ENCODE measurements at places on chromosomes 11 and 22.
A peak's percentile ranks its signal among the peaks of the same experiment; 100 is the strongest.

DNA sequence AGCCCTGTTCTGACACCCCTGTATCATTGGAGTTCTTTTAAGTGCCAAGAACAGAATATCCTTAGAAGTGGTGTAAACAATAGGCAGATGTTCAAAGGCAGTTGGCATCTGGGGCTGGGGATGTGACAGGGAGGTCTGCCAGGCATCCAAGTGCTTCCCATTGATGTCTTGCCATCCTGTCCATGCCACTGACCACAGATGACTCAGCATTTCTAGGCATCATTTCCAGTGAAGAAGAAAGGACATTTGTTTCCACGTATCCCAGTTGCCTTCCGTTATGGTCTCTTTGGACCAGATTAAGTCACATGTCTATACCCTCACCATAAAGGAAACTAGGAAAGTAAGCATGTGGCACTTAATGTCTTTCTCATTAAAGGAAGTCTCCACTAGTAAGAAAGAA lies 76.7 kb upstream of the BARX2 start:
- no peak for DNase-seq

GRCh38 chr11:134098566-134099184 lies 29.8 kb downstream of the JAM3 start:
- DNase-seq, result no peak

DNA sequence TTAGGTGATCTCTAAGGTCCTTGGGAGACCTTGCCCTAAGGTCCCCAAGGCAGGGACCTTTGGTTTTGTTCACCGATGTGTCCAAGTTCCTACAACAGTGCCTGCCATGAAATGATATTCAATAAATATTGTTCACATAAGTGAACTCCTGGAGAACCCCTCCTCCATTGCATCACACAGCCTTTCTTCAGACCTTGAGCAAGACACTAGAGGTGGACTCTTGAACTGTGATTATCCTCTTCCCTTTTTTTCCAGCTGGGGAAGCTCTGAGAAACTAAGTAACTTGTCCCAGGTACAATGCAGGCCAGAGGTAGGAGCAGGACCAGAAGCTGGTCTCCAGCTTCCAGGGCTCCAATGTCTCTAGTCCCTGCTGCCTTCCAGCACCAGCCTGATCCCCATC lies 76.6 kb upstream of the LMO1 start:
- DNase-seq, result peak; percentile 16

GRCh38 chr22:34885852-34886251 lies 180.1 kb upstream of the ISX start:
- DNase-seq, result no peak

GRCh38 chr22:19848298-19849224 lies 6.1 kb downstream of the GNB1L start:
- peak; percentile 23 for DNase-seq

DNA sequence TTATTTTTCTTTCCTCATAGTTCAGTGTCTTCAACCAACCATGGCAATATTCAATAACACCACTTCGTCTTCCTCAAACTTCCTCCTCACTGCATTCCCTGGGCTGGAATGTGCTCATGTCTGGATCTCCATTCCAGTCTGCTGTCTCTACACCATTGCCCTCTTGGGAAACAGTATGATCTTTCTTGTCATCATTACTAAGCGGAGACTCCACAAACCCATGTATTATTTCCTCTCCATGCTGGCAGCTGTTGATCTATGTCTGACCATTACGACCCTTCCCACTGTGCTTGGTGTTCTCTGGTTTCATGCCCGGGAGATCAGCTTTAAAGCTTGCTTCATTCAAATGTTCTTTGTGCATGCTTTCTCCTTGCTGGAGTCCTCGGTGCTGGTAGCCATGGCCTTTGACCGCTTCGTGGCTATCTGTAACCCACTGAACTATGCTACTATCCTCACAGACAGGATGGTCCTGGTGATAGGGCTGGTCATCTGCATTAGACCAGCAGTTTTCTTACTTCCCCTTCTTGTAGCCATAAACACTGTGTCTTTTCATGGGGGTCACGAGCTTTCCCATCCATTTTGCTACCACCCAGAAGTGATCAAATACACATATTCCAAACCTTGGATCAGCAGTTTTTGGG lies at the start of gene OR51T1:
Gene OR51T1 (plus strand): TSS at position 41 of the 641 bp plus-strand sequence. CDS start 0 bp downstream, at position 41.
- peak; percentile 18 for DNase-seq

GRCh38 chr11:102197670-102198139 lies 87.5 kb downstream of the YAP1 start:
- no peak for DNase-seq

DNA sequence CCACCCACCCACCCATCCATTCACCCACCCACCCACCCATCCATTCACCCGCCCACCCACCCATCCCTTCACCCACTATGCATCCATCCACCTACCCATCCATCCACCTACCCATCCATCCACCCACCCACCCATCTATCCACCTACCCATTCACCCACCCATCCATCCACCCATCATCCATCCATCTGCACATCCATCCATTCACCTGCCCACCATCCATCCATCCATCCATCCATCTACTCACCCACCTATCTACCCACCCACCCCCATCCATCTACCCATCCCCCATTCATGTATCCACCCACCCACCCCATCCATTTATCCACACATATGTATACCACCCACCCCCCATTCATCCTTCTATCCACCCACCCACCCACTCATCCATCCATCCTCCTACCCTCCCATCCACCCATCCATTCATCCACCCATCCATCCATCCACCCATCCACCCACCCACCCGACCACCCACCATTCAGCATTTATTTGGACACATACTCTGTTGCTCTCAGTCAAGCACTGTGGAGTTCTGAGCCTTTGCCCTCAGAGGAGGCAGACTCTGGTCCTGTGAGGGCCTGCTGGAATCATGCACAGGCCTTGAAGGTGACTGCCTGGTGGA lies 380.1 kb downstream of the TBC1D22A start:
- no peak for DNase-seq

GRCh38 chr11:134529212-134530096 lies 117.4 kb upstream of the B3GAT1 start:
- DNase-seq, result no peak

GRCh38 chr11:122232985-122233384 lies 117.0 kb upstream of the BLID start:
- no peak for DNase-seq

GRCh38 chr11:125079878-125080530 lies 16.9 kb downstream of the SLC37A2 start:
- DNase-seq, result no peak

DNA sequence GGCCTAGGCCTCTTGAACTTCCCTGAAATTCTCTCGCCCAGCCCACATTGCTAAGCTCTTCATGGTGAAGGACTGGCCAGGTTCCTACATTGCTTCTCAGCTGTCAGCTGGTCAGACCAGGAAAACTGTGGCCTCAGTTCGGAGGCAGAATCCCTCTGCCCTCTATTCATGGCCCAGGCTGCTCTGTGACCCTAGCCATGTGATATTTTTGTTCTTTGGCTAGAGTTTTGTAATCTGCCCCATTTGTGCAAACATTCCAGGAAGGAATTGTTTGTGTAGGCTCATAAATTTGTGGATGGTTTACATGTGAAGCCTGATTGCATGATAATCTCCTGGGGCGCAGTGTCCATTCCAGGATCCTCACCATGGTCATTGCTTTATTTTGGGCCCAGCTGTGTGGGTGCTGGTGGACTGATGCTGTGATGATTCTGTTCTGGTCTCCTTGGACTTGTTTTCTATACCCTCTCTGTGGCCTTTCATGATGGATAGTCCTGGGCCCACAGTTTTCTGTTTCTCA lies 149.1 kb upstream of the E2F8 start:
- peak; percentile 54 for DNase-seq

DNA sequence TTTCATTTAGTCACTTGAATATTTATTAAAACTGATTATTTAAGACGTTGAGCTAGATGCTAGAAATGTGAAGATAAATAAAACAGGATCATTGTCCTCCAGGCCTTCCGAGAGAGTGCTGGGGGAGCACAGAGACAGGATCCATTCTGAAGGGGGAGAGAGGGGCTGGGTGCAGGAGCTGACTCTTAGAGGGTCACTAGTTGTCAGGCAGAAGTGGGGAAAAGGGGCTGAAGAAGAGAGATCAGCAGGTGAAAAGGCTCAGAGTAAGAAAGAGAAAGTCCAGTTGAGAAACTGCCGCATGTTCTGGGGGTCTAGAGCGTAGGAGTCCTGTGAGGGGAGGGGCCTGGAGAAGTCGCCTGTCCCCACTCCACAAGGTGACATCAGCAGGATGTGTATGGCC lies 206.2 kb upstream of the SNX19 start:
- no peak for DNase-seq

GRCh38 chr11:76459299-76459698 lies 14.5 kb downstream of the EMSY start:
- no peak for DNase-seq

DNA sequence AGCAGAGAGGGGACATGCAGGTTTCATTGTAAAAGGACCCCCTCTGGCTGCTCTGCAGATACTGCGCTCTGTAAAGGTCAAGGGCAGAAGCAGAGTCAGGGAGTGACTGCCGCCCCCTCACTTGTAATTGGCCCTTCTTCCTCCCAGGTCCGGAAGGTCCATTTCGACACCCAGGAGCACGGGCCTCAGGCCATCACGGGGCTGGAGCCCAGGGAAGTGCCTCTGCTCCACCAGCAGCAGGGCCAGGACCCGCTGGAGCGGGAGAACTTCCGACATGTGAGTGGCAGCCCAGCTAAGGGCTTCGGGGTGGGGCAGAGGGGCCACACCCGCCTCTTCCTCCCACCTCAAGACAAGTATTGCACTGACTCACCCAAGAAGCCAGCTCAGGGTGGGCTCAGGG lies 24.0 kb upstream of the LRRC10B start:
- DNase-seq, result no peak

DNA sequence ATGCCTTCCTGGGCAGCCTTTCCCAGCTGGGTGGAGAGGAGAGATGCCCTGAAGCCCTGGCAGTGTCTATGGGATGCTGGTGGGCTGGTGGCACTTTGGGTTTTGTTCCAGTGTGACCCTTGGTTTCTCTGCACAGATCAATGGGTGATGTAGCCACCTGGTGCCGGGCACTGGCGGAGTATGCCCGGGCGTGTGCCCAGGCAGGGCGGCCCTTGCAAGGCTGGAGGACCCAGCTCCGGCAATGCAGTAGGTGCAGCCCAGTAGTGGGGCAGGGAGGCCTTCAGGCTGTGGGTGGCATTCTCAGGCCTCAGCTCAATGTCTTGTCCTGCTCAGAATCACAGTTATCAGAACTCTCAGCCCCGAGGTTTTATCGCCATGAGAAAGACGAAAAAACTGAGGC lies 11.9 kb downstream of the OTOG start:
- no peak for DNase-seq

DNA sequence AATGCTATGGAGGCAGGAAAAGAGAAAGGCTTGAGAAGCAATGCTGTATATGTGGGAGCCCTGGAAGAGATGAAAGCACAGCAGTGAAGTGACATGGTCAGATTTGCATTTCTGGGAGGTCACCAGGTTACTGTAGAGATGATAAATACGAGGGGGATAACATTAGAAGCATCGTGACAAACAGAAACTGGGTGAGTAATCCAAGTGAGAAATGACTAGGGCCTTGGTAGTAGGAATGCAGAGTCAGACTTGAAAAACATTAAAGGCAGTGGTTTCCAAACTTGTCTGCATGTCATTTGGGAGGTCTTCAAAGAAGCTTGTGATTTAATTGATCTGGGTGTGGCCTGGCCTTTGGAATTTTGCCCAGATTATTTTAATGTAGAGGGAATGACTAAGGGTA lies 43.9 kb downstream of the CCDC34 start:
- DNase-seq, result peak; percentile 61

GRCh38 chr11:66637557-66638176 lies 836 bp upstream of the RBM4 start:
- no peak for DNase-seq

GRCh38 chr11:1064167-1064566 lies 10.5 kb upstream of the MUC2 start:
- peak; percentile 25 for DNase-seq

GRCh38 chr11:116335891-116336290 lies 436.9 kb downstream of the BUD13 start:
- DNase-seq, result no peak

GRCh38 chr22:17570851-17571631 lies 7.7 kb downstream of the SLC25A18 start:
- peak; percentile 98 for DNase-seq

- peak; percentile 65 for DNase-seq
Measured at GRCh38 chr11:32341620-32342613, 93.4 kb downstream of the WT1 start.

GRCh38 chr22:19995611-19996339 lies 20.8 kb downstream of the ARVCF start:
- peak; percentile 58 for DNase-seq

GRCh38 chr11:99683933-99684332 lies 663.2 kb downstream of the CNTN5 start:
- DNase-seq, result no peak

DNA sequence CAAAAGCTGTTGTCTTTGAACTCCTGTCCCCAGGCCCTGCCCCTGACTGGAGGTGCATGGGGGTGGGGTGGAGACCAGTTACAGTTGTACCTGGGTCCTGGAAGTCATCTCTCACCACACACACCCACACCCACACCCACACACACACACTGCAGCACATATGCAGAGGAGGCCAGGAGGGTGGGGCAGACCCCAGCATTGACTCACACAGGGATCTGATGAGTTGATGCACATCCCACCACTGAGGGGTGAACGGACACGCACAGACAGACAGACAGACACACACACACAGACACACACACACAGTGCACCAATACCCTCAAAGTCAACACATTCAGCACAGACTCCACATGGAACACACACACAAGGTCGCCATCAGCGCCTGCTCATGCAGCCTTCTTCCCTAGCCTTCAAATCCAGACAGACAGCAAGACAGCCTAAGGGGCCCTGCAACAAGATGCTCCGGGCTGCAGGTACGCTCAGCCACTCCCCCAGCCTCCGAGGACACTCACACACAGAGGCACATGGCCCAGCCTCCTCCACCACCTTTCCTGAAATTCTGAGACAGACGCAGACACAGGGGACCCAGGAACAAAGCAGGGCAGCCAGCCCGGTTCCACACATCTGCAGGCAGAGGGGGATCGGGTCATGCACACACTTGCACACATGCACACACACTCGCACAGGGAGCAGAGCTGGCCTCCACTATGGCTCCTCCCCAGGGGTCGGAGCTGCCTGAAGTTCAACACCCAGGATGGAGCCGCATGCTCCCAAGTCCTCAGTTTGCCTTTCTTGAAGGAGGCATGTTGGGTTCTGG lies 26.5 kb downstream of the SYT7 start:
- no peak for DNase-seq

GRCh38 chr22:47189056-47189916 lies 426.8 kb downstream of the TBC1D22A start:
- no peak for DNase-seq

GRCh38 chr22:20261848-20262581 lies 6.1 kb downstream of the RTN4R start:
- DNase-seq, result no peak

- DNase-seq, result no peak
Measured at GRCh38 chr22:32475468-32476010, 928 bp downstream of the FBXO7 start.

- no peak for DNase-seq
Measured at GRCh38 chr11:1227551-1228100, 4.8 kb downstream of the MUC5B start.

GRCh38 chr11:69651834-69652620 lies 11.1 kb downstream of the CCND1 start:
- DNase-seq, result no peak

- no peak for DNase-seq
Measured at GRCh38 chr22:22571429-22571828, 12.4 kb upstream of the PRAME start.

All from amniotic epithelial cell (primary cell).